Omental fat pad (tissue), 4 donors: ENCODE measurements at places on chromosomes 16 and 17. TPM values are rescaled to one million over a fixed set of nuclear protein-coding genes. Genes with fewer than 3 reads are reported as not detected.

TPSG1 gene
- total RNA-seq, result not detected

RASD1 gene
- 287 TPM for total RNA-seq

TCAP gene
- total RNA-seq, result 1.7 TPM

GRCh38 chr17:71986886-71987285 lies 133.9 kb upstream of the SOX9 start:
- no peak for DNase-seq

DNA sequence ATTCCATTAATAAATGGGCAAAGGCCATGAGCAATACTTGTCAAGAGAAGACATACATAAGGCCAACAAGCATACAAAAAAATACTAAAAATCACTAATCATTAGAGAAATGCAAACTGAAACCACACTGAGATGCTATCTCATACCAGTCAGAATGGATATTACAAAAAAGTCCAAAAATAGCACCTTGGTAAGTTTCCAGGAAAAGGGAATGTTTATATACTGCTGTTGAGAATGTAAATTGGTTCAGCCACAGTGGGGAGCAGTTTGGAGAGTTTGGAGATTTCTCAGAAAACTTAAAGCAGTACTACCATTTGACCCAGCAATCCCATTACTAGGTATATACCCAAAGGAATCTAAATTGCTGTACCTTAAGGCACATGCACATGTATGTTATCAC lies 467.7 kb downstream of the CDH11 start:
- DNase-seq, result no peak

GRCh38 chr16:87489434-87490045 lies 3.3 kb downstream of the ZCCHC14 start:
- DNase-seq, result no peak

DNA sequence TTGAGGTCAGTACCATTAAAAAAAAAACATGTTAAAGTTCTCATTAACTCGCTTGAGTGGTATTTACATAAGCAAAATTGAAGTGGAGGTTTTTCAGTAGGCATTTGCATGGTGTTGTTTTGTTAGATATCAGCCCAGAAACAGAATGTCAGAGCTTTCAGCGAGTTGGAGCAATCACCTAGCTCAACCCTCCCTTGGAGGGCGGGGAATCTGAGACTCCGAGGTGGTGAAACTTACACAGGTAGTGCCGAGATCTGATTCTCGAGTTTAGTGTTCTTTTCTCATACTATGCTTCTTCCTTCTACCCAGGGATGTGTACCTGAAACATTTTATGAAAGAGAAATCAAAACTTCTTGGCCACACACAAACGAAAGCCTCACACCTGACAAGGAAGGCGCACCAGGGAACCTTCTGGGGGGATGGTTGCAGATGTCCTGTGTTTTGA lies 6.6 kb downstream of the SEC14L1 start:
- DNase-seq, result no peak

GRCh38 chr17:18999394-18999793 lies 5.2 kb downstream of the FAM83G start:
- no peak for DNase-seq

- DNase-seq, result no peak
These were observed 5.3 kb upstream of the COL1A1 start for GRCh38 chr17:50206604-50207293.

DNA sequence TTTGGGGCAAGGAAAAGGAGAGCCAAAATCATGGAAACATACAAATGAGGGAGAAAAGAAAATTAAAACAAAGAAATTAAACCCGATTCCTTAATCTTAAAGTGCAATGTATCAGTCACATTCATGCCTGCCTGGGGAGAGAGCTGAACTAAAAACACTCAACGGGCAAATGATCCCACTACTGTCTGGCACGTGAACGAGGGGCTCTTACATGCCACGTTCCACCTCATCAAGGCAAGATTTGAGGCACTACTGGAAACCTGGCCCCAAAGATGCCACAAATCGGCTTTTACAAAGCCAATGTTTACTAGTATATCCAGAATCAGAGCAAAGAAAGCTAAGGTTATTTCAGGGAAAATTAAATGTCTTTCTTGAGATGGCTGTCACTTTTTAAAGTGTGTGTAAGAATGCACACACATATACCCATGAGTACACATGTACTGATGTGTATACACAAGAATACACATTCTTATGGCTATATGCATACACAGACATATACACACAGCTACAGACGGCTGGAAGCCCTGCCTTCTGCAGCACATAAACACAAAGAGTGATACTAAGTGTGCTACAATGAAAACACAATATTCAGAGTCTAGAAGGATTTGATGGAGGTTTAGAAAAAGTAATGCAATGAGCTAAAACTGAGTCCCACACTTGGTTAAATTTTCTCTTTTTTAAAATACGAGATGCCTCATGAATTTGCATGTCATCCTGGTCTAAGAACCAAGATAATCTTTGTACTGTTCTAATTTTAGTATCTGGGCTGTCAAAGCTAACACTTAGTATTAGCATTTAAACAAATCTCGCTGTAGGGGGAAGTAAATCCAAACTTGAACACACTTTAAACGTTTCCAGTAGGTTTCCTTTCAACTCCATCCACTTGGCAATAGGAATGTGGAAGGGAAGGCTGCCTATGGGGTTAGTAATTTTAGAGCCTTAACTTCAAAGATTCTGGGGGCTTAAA lies 85.8 kb downstream of the CYTH1 start:
- DNase-seq, result no peak
